ENCODE measurements at places on chromosomes 3 and 15.
A peak's percentile ranks its signal among the peaks of the same experiment; 100 is the strongest.

GRCh38 chr3:179067839-179068238 is 3.8 kb downstream of the ZMAT3 start:
- DNase-seq, result no peak

DNA sequence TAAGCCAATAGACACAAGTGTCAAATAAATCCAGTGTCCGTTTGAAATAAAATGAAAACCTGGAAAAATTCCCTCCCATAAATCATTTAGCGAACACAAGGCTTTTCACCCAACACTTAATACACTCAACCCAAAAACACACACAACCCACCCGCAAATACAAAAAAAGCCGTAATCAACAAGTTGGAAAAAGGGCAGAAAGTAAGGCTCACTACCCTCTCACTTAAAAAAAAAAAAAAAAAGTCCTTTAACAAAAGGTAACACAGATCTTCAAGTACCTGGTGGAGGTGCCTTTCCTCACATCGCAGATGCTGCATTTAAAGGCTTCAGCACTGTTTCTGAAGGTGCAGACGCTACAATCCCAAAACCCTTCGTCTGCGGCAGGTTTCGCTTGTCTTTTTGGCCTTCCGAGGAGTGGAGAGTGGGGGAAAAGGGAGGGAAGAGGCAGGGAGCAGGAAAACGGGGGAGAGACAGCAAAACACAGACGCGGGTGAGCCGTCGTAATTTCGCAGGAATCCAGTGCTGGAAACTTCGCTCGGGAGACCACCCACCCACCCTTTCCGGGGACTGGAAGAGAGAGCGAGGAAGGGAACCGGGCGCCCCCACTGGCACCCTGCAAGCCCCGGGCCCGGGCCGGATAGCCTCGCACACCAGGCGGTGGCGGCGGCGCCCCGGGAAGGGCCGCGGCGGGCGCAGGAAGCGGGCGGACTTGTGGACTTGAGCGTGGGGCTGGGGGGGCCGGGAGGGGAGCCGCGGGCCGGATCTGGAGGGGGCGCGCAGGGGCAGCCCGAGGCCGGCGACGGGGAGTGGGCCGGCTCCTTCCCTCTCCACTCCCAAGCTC is 401.8 kb downstream of the SHQ1 start:
- peak; percentile 38 for DNase-seq

DNA sequence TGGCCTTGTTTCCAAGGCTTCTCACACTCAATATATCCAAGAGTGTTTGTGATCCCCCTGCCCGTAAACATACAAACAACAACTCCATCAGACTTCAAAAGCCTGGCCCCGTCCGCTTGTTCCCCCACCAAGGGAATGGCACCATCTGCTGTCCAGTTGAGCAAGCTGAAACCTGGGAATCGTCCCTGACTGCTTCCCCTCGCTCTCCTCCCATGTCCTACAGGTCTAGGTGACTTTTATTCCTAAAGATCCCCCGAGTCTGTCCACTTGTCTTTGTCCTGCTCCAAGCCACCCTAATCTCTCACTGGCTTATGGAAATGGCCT is 27.9 kb upstream of the FAM174B start:
- no peak for DNase-seq

GRCh38 chr15:40222131-40222530 is 16.7 kb upstream of the PAK6 start:
- no peak for DNase-seq

DNA sequence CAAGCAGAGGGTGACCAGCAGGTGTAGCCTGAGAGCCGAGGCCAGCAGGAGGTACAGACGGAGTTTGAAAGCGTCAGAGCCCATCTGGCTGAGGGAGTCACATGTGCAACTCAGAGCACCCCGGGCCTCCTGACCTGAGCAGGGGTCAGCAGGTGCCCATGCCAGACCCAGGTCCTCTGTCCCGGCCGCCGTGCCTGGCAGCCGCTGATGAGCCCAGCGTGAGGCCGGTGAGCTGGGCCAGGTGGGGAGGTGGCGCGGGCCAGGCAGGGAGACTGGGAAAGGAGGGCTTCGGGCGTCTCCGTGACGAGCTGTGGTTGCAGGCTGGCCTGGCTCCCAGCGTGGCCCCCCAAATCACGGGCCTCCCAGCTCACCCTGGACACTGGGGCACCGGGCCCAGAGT is 130.9 kb downstream of the CHSY1 start:
- DNase-seq, result no peak

GRCh38 chr15:33211176-33211808 is 16.8 kb upstream of the FMN1 start:
- DNase-seq, result no peak

- no peak for DNase-seq
Observed at GRCh38 chr15:70588613-70589012, 174.7 kb downstream of the UACA start.

DNA sequence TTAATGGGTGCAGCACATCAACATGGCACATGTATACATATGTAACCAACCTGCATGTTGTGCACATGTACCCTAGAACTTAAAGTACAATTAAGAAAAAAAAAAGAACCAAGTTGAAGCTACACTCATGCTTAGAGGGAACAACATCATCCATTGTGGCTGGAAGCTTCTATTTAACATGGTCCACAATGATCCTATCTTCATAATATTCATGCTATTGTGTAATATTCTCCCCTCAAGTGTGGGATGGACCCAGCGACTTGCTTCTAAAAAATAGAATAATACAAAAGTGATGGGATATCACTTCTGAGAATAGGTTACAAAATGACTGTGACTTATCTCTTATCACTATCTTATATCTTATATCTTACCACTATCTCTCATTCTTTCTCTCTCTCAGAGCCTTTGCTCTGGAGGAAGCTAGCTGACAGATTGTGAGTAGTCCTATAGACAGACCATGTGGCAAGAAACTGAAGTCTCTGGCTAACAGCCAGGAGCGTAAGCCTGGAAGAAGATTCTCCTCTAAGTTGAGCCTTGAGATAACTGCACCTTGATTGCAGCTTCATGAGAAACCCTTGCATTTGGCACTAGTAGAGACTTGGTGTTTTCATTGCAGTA is 198.5 kb upstream of the MRPL3 start:
- DNase-seq, result no peak

GRCh38 chr3:159837725-159838124 is 150.9 kb upstream of the IL12A start:
- DNase-seq, result no peak

- DNase-seq, result no peak
Observed at GRCh38 chr3:185807445-185808068, 17.3 kb downstream of the IGF2BP2 start.

DNA sequence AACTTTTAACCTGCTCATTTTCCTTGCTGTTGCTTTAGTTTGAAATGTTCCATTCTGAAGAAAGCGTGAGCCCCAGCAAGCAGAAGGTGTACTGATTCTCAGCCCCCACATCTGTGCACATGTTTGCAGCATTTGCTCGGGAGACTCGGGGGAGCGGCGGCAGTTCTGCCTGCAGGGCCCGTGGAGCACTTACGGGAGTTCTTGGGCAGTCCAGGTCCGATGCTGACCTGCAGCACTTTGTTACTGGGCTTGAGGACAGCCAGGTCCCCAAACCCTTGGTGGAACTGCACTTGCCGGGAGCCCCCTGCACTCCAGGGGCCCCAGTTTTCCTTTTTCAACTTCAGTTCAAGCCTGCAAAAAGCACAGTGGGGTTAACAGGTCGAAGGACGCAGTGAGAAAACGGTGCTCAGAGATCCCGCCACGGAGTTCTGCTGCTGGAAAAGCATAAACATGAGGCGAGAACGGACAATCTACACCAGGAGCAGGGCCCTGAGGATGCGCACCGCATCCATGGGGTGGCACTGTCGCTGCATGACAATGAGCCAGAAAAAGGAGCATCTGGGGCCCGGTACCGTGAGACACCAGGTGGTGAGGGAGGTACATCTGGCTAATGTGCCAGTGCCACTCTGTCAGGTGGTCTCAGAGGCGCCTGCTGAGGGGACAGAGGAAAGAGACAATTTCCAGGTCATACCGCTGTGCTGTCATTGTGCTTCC is 45.6 kb upstream of the LDHAL6B start:
- DNase-seq, result peak; percentile 22

- no peak for DNase-seq
Observed at GRCh38 chr3:6249679-6250078, 611.2 kb upstream of the GRM7 start.

- no peak for DNase-seq
Observed at GRCh38 chr15:31461911-31462480, 135.4 kb downstream of the KLF13 start.

DNA sequence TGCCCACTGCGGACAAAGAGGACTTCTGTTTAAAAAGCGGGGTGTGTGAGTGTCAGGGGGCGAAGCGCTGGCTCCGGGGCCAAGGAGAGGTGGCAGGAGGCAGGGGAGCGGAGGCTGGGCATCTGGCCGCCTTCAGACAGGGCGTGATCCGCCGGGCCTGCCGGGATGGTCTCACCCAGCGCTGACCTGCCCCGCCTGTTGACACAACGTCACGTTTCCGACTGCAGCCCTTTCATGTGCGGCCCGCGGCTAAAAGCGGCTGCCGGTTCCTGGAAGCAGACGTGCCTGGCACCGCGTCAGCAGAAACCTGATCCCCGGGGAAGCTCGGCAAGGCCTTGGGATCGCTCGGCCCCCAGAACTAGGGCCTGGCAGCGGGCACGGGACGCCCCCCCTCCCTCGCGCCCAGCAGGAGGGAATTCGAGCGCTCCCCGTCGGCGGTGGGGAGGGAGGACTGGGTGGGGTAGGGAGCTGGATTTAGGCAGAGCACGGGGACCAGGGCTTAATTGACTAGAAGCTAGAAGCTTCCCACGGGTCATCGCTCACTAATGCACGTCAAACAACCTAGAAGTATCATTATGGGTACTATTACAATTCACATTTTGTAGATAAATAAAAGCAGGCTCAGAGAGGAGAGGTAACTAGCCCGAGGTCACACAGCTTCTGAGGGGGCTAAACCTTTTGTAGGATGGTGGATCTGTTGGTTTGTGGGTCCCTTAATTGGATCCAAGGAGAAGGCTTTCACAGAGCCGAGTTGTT is 7.7 kb downstream of the BHLHE40 start:
- DNase-seq, result peak; percentile 75

DNA sequence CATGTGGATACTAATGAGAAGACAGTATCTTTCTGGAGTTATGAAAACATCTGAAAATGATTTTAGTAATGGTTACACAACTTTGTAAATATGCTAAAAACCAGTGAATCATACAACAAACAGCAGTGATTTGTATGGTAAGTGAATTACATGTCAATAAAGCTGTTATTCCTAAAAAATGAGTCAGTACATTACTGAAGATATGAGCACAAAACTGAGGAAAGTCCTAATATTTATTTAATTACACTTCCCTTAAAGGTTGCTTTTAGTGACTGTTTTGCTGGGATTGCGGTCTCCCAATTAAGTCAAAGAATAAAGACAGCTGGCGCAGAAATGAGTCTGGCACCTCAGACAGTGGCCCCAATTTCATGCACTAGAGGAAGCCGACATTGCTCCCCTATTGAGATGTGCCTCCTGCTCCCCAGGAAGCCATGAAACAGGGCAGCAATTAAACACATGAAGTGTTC is 50.9 kb upstream of the FSIP1 start:
- no peak for DNase-seq

- DNase-seq, result no peak
Observed at GRCh38 chr3:29416514-29416913, 135.6 kb downstream of the RBMS3 start.

DNA sequence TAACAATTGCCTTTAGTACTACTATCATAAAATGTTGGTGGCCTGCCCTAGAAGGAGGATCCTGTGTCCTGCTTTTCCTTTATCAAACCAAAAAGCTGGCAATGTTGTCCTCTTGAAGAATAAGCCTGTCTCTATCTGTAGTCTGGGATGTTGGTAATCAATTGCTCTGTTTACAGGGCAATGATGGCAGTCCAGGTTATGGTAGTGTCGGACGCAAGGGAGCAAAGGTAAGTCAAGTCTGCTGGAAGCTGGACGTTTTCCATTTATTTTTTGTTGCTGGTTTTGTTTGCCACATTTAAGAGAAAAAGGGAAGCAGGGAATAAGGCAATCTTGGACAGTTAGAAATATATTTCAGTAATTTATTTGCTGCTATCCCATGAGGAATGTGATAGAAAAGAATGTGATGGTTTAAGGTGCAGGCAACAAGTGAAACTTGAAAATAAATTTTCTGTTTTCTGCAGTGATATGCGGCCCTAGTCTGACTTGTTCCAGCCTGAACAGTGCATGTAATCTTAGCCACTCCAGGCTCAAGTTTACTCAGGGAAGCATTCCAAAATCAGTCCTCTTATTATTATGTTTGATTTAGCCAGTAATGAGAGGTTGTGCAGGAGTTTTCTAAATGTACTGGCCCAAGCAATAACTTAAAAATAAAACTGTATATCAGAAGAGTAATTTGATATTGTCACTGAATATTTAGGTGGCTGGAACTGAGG is 110.3 kb downstream of the COL6A6 start:
- DNase-seq, result no peak

DNA sequence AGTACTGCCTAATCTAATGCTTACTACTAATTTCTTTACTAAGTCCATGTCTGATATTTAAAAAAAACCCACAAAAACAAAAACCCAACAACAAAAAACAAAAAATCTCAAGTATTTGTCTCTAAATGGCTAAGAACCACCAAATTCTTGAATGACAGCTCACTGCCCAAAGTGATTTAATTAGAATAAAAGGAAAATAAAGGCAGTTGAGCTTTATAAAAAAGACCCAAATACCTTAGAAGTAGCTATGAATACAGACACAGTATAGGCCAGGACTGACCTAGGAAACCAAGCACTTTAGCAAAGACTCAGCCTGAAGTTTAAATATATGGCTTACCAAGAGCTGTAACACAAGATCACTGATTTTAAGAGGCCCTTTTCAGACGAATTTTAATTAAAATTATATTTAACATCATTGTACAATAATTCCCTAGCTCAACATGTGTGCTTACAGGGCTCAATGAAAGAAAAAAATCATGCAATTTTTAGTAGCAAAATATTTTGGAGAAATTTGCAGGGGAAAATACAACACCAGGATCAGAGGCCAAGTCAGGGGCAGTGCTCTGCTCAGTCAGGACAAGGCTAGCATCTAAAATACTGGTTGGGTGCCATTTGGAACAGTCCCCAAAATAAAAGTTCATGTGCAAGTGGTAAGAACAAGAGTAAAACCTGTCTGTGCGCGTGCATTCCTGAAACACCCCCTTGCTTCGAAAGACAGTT is 24.8 kb downstream of the UQCC5 start:
- DNase-seq, result no peak

DNA sequence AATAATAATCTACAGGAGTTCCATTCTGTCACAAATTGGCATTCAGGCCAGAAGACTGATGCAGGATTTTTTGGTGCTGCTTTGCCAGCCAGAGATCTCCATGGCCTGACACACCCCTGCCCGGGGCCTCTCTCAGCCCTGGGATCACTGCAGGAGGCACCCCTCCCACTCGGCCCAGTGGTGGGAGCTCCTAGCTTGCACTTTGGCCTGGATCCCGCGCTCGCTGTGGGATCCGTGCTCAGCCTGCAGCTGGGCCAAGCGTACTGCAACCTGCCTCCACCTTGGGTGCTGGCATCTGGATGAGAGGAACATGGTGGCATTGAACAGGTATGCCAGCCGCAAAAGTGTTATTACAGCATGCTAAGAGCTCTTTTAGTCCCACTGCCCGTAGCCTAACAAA is 656.7 kb upstream of the CCDC54 start:
- no peak for DNase-seq

GRCh38 chr3:67783281-67784250 is 129.2 kb upstream of the SUCLG2 start:
- DNase-seq, result no peak

All from activated T-helper 2 cell treated with anti-CD3 and anti-CD28 coated beads, Interferon-gamma antibody, Interleukin-2, Interleukin-4, amounts not matched to agents 10 μg/mL and 5 μg/mL and 100 μg/mL, durations not matched to agents 14 hours and 24 hours and 36 hours (primary cell).